Upper lobe of right lung (tissue), 1 donor: ENCODE measurements at places on chromosomes 1 and 21. TPM values are rescaled to one million over a fixed set of nuclear protein-coding genes. Genes with fewer than 3 reads are reported as not detected.

- no peaks in the 10 kb centered on the region for H3K4me1 ChIP-seq
- no peaks in the 10 kb centered on the region for H3K36me3 ChIP-seq
- no peak overlapping the region for H3K4me3 ChIP-seq
- H3K27me3 ChIP-seq: no peaks in the 10 kb centered on the region
- H3K27ac ChIP-seq: no peak overlapping the region
Observed at GRCh38 chr1:50720457-50721053, 239.5 kb downstream of the FAF1 start.

GRCh38 chr1:155106862-155107261, 20.8 kb upstream of the EFNA1 start:
- no peaks in the 10 kb centered on the region for H3K27me3 ChIP-seq
- no peak for DNase-seq
- H3K4me3 ChIP-seq: no peak overlapping the region
- H3K36me3 ChIP-seq: no peaks in the 10 kb centered on the region
- H3K27ac ChIP-seq: no peak overlapping the region
- H3K4me1 ChIP-seq: peaks cover 9% of the 10 kb centered on the region

Gene SPATA1
- total RNA-seq: 3.4 TPM

Gene ZNF683
- total RNA-seq: 1.1 TPM

Gene OR10J4
- not detected for total RNA-seq
